Naive thymus-derived CD8-positive, alpha-beta T cell (primary cell): ENCODE measurements at places on chromosomes 1 and 21. TPM values are rescaled to one million over a fixed set of nuclear protein-coding genes. Genes with fewer than 3 reads are reported as not detected.

The FNDC5 gene
- not detected for polyA plus RNA-seq

The CTSE gene
- polyA plus RNA-seq, result not detected

The FBLIM1 gene
- not detected for polyA plus RNA-seq

GRCh38 chr1:79695138-79695537 is 688.6 kb upstream of the ADGRL4 start:
- H3K27me3 ChIP-seq, result no peaks in the 10 kb centered on the region
- no peaks in the 10 kb centered on the region for H3K4me1 ChIP-seq
- H3K36me3 ChIP-seq, result no peaks in the 10 kb centered on the region
- H3K27ac ChIP-seq, result no peak overlapping the region
- H3K4me3 ChIP-seq, result no peak overlapping the region

DNA sequence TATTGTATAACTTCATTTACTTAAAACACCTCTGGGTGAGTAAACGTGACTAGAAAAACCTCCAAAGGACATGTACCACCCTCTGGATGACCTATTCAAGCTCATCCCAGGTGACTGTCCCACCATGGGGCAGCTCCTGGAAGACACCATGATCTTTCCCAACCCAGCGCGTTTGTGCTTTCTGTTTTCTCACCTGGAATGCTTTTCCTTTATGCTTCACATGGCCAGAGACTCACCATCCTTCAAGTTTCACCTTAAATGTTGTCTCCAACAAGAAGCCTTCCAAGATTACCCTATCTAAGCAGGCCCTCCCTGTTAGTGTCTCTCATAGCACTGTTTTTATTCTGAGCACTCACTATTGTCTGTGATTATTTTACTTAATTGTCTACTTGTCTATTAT is 11.1 kb downstream of the CYP4B1 start:
- no peaks in the 10 kb centered on the region for H3K4me1 ChIP-seq
- H3K36me3 ChIP-seq, result no peaks in the 10 kb centered on the region
- no peak for DNase-seq
- H3K27ac ChIP-seq, result no peak overlapping the region
- peaks cover 9% of the 10 kb centered on the region for H3K27me3 ChIP-seq
- H3K4me3 ChIP-seq, result no peak overlapping the region

DNA sequence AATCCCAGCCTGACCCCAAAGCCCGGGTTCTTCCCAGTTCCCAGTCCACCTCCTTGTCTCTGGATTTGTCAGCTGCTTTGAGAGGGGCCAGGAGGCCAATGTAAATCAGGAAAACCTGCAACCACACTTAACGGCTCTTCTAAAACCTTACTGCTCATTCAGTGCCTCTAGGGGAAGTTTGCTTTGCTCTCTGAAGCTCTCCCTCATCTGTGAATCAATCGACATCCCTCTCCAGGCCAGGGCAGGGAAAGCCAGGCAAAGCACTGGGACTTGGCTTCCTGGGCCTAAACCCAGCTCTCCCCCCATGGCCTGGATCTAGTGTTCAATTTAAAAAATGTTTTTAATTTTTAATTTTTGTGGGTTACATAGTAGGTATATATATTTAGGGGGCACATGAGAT is 9.3 kb downstream of the NKAIN1 start:
- H3K4me1 ChIP-seq, result no peaks in the 10 kb centered on the region
- peaks cover 11% of the 10 kb centered on the region for H3K27me3 ChIP-seq
- H3K27ac ChIP-seq, result no peak overlapping the region
- no peaks in the 10 kb centered on the region for H3K36me3 ChIP-seq
- no peak for DNase-seq
- no peak overlapping the region for H3K4me3 ChIP-seq
